ENCODE measurements at places on chromosomes 16 and 17. TPM values are rescaled to one million over a fixed set of nuclear protein-coding genes. Genes with fewer than 3 reads are reported as not detected.
A peak's percentile ranks its signal among the peaks of the same experiment; 100 is the strongest.

GRCh38 chr17:40518401-40519088 is 17.1 kb upstream of the TNS4 start:
- DNase-seq: no peak

DNA sequence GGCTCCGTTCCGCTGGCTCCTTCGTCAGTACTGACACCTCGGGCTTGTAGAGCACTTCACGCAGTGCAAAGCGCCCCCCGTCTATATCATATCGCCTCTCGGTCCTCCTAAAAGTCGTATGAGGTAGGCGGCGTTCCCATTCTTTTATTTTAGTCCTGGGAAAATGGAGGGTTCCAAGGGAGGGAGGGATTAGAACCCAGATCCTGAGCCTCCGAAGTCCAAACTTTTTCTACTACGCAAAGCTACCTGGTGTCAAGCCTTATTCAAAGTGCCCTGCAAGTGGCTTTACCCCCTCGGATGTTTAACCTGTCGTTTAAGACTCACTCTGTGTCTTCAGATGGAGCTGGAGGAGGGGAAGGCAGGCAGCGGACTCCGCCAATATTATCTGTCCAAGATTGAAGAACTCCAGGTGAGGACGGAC is 348 bp upstream of the FTSJ3 start:
- DNase-seq: no peak

DNA sequence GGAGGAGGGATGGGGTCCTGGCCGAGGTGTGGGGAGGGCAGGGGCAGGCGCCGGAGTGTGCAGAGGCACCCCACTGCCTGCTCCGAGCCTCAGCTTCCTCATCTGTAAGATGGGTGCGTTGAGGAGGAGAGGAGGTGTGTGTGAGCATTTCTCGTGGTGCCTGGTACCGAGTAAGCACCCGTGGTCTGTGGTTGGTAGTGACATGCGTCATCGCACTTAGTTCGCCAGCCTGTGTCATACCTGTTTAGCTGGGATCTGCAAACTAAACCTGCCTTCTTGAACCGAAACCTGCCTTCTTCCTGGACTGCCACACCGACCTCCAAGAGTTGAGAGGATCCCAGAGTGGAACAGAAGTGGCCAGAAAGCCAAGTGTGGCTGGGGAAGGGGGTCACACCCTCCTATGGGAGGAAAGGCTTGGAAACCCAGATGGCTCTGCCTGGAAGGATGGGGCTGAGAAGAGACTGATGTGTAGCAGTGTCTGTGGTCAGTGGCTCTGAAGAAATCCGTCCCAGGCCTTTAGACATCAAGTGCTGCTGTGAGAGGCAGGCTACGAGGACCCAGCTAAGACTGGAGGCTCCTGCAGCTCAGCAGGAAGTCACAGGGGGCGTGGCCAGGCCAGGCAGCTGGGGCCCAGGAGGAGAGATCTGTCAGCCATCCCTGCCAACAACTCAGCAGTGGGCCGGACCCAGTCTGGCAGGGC is 162.6 kb upstream of the PLCG2 start:
- DNase-seq: peak; percentile 55

DNA sequence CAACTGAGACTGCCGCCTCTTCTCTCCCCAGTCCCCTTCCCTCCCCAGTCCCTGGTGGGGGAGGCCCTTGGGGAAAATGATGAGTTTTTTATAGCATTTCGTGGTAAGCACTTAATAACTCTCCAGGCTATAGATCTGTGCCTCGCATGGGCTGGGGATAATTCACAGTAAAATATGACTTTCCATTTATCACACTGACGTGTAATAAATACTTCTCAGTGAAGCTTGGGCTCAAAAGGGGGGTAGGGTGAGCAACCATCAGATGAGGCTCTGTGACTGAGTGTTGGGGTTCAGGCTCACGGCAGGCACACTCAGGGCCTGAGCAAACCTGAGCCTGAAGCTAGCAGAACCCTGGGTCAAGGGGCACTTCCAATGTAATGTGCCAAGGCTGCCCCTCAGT is 101.6 kb downstream of the CCT6B start:
- no peak for DNase-seq

DNA sequence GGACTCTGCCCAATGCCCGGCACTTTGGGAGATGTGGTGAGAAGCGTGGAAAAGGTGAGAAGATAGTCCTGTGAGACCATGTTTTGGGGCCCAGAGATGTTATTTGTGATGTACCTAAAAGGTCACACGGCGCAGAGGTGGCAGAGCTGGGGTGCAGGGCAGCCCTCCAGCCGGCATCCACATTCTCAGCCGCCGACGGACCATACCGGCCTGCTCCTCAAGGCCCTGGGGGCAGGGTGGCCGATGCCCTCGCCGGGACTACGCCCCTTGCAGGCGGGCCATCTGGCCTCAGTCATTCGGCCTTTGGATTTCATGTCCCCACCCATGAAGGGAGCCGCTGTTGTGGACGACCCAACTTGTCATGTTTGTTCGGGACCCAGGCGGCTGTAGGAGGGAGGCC is 131.4 kb upstream of the GSE1 start:
- DNase-seq: no peak

- no peak for DNase-seq
Observed at GRCh38 chr16:73415286-73415685, 367.4 kb upstream of the ZFHX3 start.

GRCh38 chr16:6066652-6067051 is 969.1 kb upstream of the EEF2KMT start:
- DNase-seq: no peak

GRCh38 chr17:8125154-8125946 is 1.4 kb upstream of the HES7 start:
- DNase-seq: peak; percentile 61

DNA sequence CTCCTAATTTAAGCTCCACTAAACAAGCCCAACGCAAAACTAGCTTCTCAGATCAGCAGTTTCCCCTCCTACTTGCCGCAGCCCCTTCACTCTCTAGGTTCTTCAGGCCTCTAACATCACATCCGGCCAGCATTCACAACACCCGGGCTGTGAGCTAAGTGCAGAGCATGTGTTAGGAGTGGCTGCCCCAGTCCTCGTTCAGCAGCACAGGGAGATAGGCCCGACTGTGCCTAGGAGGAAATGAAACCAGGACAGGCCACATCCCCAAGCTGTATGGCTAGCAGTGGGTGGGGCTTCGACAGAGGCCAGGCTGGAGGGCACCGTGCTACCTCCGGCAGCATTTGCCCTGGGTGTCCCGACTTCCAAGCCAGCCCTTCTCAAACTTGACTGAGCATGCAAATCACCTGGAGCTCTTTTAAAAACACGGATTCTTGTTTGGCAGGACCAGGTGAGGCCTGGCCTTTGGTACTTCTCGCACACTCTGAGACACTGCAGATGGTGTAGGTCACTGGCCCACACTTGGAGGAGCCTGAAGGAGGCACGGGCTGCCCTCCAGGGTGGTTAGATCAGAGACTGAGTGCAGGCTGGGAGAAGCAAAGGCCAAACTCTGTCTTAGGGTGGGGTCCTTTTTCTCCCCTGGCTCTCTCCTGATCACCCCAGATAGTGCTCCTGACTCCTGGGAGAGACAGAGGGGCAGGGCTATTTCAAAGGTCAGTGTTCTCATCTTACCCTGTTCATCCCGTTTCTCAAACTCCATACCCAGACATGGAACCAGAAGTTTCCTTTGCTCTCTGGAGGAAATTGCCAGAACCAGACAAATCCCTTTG is 202.0 kb downstream of the C16orf78 start:
- no peak for DNase-seq

- DNase-seq: no peak
Observed at GRCh38 chr17:14942526-14943190, 322.5 kb downstream of the PMP22 start.

GRCh38 chr17:62017496-62017895 is 47.6 kb downstream of the MED13 start:
- DNase-seq: peak; percentile 12

DNA sequence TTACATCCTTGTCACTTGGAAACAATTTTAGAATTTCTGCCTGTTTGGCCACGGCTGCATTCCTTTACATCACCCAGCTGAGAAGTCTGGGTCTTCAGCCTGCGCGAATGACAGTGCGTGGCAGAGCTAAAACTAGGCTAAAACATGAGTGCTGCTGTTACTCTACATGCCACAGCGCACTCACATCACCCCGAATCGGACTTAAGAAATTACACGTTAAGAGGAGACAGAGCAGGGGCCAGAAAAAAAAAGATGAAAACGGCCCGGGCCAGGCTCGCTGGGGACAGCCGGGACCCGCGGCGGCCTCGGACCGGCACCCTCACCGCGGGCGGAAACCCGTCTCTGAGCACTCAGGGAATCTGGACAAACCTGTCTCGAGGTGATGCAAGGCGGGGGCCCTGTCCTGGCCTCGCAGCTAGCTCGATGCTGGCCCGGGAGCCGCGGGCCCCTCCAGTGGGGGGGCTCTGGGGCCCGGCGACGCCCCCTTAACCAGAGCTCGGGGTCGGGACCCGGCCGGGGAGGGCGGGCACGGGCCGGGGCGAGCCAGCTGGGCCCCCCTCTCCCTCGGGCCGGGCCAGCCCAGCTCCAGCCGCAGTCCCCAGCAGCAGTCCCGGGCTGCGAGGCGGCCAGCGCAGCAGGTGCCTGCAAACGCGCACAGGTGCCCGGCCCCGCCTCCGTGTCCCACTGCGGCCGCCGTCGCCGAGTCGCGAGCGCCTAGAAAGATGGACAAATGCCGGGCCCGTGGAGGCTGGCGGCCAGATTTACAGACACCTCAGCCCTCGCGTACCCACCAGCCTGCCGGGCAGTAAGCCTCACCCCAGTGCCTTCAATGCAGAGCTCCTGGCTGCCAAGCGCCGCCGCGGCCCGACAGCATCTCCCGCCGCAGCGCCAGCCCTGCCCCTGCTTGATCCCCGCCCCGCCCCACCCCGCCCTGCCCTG is at the start of gene AKTIP:
Gene AKTIP (minus strand): TSS at position 879 of the 939 bp plus-strand sequence. CDS start 2,950 bp downstream, outside the sequence.
- peak; percentile 24 for DNase-seq

GRCh38 chr17:64252831-64253230 is 10.2 kb downstream of the TEX2 start:
- no peak for DNase-seq

DNA sequence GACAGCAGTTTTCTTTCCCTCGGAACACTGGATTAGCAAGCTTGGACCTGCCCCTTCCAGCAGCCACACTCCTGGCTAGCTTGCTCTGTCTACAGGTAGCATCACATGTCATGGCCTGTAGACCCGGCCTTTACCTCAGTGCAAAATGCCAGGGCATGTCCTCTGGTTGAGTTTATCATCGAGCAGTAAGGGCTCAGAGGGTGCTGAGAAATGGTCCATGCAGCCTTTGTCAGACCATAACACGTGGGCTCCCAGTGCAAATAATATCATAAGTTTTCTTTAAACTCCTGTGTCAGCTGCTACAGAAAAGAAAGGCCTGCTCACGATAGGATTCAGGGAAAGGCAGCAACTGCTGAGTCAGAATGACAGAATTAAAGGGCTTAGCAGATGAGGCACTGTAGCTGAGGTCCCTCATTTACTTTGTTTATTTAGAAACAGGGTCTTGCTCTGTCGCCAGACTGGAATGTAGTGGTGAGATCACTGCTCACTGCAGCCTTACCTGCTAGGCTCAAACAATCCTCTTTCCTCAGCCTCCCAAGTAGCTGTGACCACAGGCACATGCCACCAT is 8.0 kb upstream of the GNA13 start:
- DNase-seq: no peak

DNA sequence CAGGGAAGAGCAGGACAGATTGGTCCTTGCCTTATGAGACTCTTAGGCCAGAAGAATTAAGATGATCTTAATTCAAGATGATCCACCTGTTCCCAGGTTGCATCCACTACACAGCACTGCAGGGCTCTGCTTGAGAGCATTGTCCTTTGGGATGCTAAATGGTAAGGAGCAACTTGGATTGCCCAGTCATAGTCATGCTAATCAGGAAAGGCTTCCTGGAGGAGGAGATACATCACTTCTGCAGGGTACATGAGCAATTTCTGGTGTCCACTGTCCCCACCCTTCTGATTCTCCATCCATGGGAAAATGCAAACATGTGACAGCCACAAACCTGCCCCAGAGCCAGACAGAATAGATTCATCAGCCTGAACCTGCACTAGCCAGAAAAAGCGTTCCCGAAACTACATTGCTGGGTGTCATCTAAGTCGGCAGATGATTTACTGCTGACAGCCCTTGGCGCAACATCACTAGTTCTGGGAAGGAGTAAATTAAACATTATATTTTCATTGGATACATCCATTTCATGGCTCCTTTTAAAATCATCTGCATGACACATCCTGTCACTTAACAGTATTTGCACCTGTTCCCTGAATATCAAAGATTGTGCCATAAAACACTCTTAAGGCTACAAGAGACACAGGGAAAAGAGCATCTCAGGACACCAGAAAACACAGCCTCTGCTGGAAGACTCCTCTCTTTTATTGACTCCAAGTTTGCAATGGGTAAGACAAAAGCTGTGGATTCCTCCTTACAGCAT is 282.2 kb downstream of the MAF start:
- no peak for DNase-seq

GRCh38 chr16:73998707-73999106 is 297.9 kb upstream of the PSMD7 start:
- no peak for DNase-seq

DNA sequence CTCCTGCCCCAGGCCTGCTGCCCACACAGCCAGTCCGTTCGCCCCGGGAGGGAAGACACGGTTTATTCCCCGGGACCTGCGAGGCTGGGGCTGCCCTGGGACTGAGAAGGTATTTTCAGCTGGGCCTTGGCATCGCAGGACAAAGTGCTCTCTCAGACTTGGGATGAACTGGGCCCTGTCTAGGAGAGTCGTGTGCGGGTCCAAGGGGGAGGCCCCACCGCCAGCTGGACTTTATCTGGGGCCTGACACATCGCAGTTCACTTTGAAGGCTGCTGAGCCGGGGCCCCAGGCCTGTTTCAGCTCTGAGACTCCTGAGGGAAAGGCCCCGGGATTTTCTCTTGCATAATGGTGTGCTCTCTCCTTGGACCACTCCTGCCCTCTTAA is 6.8 kb downstream of the CRISPLD2 start:
- DNase-seq: no peak

GRCh38 chr16:89025636-89026035 is 48.6 kb upstream of the CBFA2T3 start:
- DNase-seq: no peak

GRCh38 chr16:87855852-87856715 is 13.2 kb downstream of the SLC7A5 start:
- DNase-seq: peak; percentile 55

DNA sequence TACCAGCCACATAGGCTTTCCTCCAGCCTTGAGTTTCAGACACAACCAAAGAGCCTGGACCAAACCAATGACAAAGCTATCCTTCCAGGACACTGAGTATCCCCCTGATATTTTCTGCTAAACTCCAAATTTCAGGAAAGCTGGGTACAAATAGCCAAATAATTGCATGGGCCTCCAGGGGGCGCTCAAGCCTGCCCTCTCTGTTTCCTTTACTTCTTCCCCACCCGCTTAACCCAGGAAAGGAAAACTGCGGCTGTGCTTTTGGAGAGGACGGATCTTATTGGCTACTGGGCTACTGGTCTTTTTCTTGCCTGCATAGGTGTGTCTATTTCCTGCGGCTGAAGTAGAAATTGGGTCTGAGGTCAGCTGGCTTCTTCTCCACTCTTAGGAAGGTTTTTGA is 30.1 kb downstream of the GNGT2 start:
- DNase-seq: no peak

The LRRC46 gene
- total RNA-seq: under 0.01 TPM

The INPP5K gene
- 72.1 TPM for total RNA-seq

The KRTAP2-1 gene
- not detected for total RNA-seq
